GOT3 (cell line): ENCODE measurements at places on chromosomes 12 and 14.
A peak's percentile ranks its signal among the peaks of the same experiment; 100 is the strongest.

DNA sequence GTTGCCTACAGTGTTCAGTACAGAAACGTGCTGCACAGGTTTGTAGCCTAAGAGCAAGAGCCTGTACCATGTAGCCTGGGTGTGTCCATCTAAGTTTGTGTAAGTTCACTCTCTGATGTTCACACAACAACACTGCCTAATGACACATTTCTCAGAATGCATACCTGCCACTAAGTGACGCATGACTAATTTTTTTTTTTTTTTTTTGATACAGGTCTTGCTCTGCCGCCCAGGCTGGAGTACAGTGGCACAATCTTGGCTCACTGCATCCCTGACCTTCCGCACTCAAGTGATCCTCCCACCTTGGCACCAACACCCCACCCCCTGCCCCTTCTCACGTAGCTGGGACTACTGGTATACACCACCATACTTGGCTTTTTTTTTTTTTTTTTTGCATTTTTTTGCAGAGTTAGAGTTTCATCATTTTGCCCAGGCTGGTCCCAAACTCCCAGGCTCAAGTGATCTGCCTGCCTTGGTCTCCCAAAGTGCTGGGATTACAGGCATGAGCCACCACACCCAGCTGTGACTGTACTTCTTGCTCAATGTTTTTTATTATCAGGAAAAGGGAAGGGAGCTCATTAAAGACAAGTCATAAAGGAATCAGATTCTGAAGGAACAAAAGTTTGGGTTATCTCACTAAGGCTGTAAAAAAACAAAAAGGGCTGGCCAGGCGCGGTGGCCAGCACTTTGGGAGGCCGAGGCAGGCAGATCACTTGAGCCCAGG lies 10.0 kb upstream of the CDC42BPB start:
- DNase-seq: no peak

DNA sequence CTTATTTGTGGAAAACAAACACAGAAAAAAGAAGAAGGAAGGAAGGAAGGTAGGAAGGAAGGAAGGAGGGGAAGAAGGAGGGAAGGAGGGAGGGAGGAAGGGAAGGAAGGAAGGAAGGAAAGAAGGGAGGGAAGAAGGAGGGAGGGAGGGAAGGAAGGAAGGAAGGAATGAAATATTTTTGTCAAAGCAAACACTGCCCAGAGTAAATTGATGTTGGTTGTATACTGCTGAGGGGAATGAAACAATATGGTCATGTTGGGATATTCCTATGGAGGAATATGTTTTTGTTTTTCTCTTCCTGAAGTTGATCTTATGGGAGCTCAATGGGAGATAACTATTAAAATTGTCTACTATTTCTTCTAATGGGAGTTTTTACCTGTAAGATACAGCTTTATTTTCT lies 717.5 kb upstream of the LRFN5 start:
- DNase-seq: no peak

- DNase-seq: no peak
Observed at GRCh38 chr14:77084985-77085384, 13.1 kb upstream of the CIPC start.

- DNase-seq: no peak
Observed at GRCh38 chr12:105968025-105968424, 170.7 kb downstream of the NUAK1 start.

DNA sequence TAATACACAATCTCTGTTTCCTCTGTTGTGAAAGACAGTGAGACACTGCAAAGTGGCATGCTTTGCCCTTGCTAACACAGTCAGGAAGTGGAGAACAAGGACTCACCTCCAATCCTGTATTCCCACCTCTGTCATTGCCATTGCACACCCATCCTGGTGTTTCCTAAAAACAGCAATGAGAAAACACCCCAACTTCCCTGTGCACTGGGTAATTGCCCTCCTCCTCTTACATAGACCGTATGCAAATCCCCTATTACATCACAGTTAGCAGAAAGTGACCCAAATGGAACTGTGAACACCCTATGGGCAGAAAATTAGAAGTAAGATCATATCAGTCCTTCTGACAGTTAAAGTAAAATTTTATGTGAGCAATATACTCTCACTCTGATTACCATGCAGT lies 355.5 kb downstream of the BCL11B start:
- no peak for DNase-seq

DNA sequence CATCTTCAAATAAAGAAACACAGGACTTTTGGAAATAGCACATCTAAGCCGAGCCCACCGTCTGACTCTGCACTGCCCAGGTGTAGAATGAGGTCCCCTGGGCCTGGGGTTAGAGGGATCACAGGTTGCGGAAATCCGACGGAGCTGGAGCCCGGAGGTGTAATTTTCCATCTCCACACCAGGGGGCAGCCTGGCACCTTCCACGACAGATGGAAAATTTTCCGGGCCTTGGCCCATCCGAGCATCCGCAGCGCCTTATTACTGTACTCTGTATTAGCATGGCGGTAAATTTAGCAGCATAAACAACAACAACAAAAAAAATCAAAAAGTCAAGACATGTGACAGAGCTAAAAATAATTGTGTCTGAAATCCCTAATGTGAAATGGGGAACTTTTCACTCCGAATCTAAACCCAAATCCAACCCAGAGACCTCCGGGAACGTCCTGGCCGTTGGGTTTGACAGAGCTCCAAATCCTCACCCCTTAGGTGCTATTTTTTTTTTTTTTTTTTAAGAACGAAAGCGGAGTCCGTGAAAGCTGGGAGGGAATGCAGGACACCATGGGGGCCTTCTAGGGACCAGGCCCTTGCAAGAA lies 93.9 kb downstream of the KSR2 start:
- peak; percentile 14 for DNase-seq

DNA sequence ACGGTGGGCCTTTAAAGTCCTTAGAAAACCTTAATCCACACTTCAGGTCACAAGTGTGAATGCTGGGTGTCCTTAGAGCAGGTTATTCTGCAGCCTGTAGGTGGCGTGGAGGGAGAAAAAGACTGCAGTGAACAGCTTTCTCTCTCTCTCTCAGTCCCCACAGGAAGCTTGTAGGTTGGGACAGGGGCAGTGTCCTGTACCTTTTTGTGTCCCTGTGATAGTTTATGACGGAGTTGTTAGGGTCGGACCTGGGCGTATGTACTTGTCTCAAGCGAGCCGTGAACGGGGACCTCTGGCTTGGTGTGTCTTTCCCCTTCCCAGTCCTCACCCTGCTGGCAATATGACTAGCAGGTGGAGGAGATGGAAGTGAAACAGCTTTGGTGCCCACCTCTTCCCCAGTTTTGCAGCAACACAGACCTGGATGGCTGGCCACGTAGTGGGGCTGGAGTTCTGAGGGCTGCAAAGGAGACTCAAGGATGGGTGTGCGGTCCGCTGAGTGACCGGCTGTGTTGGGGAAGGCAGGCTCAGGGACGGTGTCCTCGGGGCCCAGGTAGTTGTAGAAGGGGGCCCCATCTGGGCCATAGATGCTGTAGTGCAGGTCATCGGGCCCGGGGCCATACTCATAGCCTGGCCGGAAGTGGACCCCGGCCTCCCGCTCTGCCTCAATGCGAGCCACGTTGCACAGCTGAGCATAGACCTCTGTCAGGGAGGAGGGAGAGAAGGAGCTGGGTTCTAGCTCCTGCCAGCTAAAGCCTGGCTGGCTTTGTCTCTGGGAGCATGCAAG lies 8.9 kb downstream of the ISCA2 start:
- no peak for DNase-seq

- no peak for DNase-seq
Observed at GRCh38 chr14:51533872-51534553, 117.7 kb upstream of the FRMD6 start.

- DNase-seq: no peak
Observed at GRCh38 chr14:91283666-91284065, 39.2 kb upstream of the GPR68 start.

- DNase-seq: no peak
Observed at GRCh38 chr12:108630481-108631207, 3.0 kb downstream of the SELPLG start.

- DNase-seq: no peak
Observed at GRCh38 chr12:80846952-80847351, 90.8 kb downstream of the LIN7A start.

DNA sequence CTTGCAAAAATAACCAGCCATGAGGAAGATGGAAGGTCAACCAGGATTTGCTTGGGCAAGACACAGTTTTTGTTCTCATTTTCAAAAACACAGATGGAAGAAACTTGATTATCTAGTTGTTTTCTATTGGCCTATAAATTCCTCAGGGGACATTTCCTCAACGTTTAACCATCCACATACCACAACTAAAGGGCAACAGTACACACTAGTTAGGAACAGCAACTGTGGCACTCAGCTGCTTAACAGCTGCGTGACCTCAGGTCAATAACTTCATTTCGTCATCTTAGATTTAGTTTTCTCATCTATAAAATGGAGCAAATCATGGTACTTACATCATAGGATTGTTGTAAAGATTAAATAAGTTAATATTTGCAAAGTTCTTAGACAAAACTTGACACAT lies 18.7 kb downstream of the SSTR1 start:
- no peak for DNase-seq

- DNase-seq: no peak
Observed at GRCh38 chr12:68587448-68587873, 23.2 kb upstream of the RAP1B start.

DNA sequence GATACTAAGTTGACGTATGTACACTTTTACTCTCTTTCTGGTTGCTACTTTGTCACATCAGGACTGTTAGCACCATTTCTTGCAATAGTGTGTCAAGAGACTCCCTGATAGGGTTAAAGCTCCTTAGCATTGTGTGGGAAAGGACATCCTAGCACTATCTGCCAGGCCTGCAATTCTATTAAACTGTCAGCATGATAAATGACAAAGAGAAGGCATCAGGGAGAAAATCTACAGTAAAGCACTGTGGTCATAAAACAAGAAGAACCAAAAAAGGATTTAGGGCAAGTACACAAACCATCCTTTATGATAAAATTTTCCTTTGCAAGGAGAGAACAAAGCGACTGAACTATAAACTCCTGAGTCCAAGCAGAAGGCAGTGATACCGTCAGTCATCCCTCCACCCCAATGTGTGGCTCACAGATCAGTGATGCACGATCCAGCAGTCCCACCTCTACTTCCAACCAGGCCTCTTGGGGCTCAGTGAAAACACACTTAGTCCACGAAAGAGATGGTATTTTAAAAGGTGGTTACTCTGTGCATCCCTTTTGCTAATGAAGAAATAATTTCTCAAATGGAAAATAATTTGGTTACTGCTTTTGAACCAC lies 31.4 kb upstream of the SLC35F4 start:
- DNase-seq: no peak

GRCh38 chr14:38124506-38124905 lies 83.2 kb upstream of the SSTR1 start:
- no peak for DNase-seq

- DNase-seq: no peak
Observed at GRCh38 chr14:99800781-99801180, 7.6 kb downstream of the EML1 start.

- no peak for DNase-seq
Observed at GRCh38 chr12:6914947-6915788, 788 bp downstream of the ENO2 start.

GRCh38 chr12:99450036-99450630 lies 197.4 kb upstream of the GARIN6 start:
- no peak for DNase-seq

DNA sequence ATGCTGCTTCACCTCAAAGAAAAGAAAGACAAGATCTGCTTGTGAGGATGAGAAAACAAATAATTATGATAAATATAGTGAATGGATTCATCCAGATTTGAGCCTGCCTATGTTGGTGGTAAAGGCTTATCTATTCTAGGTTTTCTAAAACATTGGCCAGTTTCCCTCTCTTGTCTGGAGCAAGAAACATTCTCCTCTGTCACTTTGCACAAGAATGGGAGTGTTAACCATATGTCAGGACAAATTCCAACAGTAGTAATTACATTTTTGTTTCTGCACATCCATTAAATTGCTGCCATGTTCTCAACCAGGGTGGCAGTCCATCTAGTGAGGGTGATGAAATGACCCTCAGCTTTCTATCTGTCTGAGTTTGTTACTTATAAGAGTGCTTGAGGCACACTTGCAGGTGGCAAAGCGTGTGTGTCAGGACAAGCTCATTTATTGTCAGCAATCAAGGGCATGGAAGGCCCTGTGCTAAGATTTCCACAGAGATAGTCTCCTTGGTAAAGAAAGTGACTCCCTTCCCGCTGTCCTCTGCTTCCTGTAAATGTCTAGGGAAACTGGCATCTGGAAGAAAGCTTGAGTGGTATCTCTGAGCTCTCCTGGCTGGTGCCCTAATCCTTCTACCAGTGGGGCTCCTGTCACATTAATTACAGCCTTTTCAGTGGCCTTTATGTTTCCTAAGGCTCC lies 502.1 kb upstream of the FLRT2 start:
- DNase-seq: no peak

- DNase-seq: no peak
Observed at GRCh38 chr12:114975640-114976310, 291.8 kb upstream of the TBX3 start.

GRCh38 chr12:51755251-51755650 lies 93.3 kb downstream of the FIGNL2 start:
- DNase-seq: no peak

GRCh38 chr12:115569345-115570068 lies 708.0 kb downstream of the MED13L start:
- no peak for DNase-seq

DNA sequence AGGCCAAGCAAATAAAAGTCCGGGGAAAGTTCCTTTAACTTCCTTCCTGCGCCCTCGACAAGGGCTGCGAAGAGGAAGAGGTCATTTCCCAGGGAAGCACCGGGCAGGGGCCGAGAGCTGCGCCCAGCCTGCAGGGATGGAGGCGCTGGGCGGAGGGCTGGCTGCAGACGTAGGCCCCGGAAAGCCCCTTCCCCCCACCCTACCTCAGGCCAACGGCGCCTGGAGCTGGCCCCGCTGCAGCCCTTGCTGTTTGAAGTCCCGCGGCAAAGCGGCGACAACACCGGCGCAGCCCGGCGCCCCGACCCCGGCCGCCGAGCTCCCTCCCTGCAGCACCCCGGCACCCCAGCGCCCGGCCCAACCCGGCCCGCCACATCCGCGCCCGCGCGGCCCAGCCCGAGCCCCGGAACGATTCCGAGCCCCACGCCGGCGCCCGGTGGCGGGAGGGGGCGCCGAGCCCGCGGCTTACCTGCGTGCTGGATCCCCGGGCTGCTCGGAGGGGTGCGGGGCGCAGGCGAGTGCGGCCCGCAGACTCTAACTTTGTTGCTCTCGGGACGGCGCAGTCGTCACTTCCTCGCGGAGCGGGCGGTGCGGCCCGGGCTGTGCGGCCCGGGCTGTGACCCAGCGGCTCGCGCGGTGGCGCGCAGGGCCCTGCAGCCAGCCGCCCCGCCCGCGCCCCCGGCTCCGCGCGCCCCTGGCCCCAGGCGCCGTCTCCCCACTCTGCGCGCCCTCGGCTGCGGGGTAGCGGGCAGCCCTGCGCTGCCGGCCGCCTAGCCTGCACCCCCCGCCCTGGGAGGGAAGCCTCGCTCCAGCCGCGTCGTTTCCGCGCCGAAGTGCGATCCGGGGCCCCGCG lies 64.8 kb upstream of the PTGR2 start:
- DNase-seq: no peak
